ENCODE measurements at places on chromosomes 2 and 18. TPM values are rescaled to one million over a fixed set of nuclear protein-coding genes. Genes with fewer than 3 reads are reported as not detected.

DNA sequence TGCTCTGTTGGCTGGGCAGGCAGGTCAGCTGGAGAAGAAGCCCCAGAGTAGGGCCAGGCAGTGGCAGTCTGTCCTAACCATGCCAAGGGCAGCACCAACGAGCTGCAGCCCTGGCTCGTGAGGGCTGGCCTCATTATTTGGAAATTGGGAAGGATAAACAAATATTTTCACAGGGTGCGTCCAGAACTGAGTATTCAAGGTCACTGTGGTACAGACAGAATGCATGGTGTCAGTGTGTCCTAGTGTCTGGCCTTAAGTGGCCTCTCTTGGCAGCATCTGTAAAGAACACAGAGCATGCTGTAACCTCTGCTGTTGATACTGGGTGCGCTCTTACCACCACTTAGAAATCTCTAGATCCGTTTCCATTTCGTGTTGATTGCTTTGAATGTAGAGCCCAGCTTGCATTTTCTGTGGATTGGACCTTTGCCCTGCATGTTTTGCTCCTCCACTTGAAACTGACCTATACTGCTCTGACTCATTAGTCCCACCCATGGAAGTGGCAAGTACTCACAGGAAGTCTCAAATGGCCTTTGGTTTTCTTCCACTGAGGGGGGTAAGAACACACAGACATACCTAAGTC is 88.2 kb downstream of the GREB1L start:
- no peaks in the 10 kb centered on the region for H3K27me3 ChIP-seq
- H3K27ac ChIP-seq = no peak overlapping the region
- H3K4me3 ChIP-seq = no peak overlapping the region
- DNase-seq = no peak
- no peaks in the 10 kb centered on the region for H3K4me1 ChIP-seq
- H3K36me3 ChIP-seq = no peaks in the 10 kb centered on the region

DNA sequence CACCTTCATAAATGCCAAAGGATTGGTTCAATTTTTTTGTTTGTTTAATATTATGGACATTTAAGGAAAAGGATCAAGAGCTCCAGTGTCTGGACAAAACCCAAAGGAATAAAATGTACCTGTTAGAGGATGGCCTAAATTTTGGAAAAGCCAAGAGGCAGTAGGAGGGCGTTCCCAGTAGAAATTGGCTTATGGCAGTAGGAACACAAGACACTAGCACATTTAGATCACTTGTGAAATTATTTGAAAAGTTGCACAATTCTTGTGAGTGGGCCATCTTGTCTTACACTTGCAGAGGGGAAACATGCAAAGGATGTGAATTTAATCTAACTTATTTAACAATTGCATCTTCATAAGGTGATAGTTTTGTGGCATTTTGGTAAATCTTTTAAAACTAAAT is 3.2 kb downstream of the BZW1 start:
- H3K4me1 ChIP-seq = peaks cover 12% of the 10 kb centered on the region
- peaks cover 12% of the 10 kb centered on the region for H3K27me3 ChIP-seq
- DNase-seq = no peak
- peaks cover 4% of the 10 kb centered on the region for H3K36me3 ChIP-seq
- H3K4me3 ChIP-seq = no peak overlapping the region
- no peak overlapping the region for H3K27ac ChIP-seq

DNA sequence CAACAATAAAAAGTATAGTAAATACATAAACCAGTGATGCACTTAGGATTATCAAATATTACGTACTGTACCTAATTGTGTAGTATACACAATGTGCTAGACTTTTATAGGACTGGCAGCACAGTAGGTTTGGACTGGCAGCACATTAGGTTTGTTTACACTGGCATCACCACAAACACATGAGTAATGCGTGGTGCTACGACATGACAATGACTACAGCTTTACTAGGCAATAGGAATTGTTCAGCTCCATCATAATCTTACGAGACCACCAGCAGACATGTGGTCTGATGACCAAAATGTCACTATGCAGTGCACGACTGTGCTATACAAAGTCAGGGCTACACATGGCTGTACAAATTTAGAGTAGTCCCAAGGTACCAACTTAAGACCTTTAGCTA is 2.3 kb downstream of the MBOAT2 start:
- DNase-seq = no peak
- no peaks in the 10 kb centered on the region for H3K36me3 ChIP-seq
- H3K4me3 ChIP-seq = peak overlapping the region; percentile 48

- peak; percentile 78 for DNase-seq
- no peaks in the 10 kb centered on the region for H3K36me3 ChIP-seq
- H3K27me3 ChIP-seq = peaks cover 8% of the 10 kb centered on the region
- peak overlapping the region; percentile 64 for H3K4me3 ChIP-seq
- H3K27ac ChIP-seq = peak overlapping the region; percentile 96
- peaks cover 58% of the 10 kb centered on the region for H3K4me1 ChIP-seq
Observed at GRCh38 chr2:239299218-239299939, 101.4 kb downstream of the HDAC4 start.

- no peak overlapping the region for H3K4me3 ChIP-seq
- H3K27me3 ChIP-seq = peaks cover 5% of the 10 kb centered on the region
- H3K36me3 ChIP-seq = no peaks in the 10 kb centered on the region
- DNase-seq = no peak
- H3K27ac ChIP-seq = no peak overlapping the region
- no peaks in the 10 kb centered on the region for H3K4me1 ChIP-seq
Observed at GRCh38 chr18:53322163-53322562, 902.3 kb downstream of the MBD2 start.

DNA sequence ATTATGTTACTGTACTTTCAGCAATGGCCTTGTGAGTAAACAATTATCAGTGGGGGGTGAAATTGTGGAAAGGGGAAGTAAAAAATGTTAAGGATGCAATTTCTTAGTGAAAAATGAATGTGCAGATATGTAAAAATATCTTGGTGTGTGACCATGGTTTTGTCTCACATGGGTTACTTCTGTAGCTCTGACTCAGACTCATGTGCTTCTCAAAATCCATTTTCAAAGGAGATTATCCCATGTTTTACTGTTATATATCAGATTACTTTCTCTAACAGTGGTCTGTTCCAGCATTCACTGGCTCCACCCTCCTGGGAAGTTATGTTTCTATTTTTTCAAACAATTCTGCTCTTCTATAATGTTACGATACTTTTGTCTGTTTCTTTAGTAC is 298.2 kb upstream of the COL3A1 start:
- H3K36me3 ChIP-seq = no peaks in the 10 kb centered on the region
- no peak overlapping the region for H3K4me3 ChIP-seq
- H3K27me3 ChIP-seq = no peaks in the 10 kb centered on the region
- H3K4me1 ChIP-seq = no peaks in the 10 kb centered on the region
- no peak for DNase-seq
- no peak overlapping the region for H3K27ac ChIP-seq

DNA sequence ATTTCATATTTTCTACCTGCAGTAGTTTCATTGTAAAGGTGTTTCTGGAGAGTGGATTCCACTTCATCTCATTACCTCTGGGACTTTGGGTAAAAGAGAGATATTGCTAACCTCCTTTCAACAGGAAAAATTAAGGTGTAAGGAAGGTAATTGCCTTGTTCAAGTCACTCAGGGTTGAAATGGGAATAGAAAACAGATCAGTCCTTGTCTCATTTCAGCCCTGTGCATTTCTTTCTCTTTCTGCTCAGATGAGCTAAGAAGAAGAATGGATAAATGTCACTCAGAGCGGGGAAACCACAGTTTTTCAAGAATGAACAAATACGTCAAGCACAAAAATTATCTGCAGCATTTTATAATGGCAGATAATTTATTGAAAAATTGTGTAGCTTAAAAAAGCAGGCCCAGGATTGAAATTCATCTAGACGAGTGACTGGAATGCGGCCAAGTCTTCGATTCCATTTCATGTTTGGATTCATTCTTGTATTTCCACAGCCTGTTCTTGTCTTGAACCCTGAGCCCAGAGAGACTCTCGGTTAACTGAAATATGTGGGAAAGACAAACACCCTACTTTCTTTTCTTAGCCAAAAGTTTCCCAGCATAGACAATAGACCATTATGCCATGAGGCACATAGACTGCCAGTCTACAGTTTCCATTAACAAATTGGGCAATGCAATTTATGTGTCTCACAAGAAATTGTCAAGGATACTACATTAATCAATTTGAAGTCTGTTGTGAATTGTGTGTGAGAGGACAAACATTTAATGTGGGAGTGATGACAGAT is 107.9 kb downstream of the POLE4 start:
- DNase-seq = no peak
- no peak overlapping the region for H3K27ac ChIP-seq
- H3K4me3 ChIP-seq = no peak overlapping the region
- no peaks in the 10 kb centered on the region for H3K36me3 ChIP-seq
- peaks cover 5% of the 10 kb centered on the region for H3K4me1 ChIP-seq

DNA sequence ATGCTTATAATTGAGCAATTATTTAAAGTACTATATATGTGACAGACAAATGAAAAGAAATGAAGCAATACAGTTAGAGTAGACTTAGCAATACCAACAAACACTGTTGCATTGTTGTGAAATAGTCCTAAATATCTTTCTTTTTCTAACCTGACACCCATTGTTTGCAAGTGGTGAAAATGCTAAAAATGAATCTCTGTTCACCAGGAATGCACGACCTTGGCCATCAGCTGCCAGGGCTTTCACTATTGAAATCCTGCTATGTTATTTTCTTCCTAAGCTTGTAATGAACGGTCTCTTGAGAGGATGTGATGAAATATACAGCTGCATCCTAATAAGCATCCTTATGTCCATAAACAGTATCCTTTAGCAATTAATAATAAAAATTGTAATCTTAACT is 136.2 kb upstream of the MGAT5 start:
- no peak for DNase-seq
- H3K36me3 ChIP-seq = no peaks in the 10 kb centered on the region
- H3K27ac ChIP-seq = no peak overlapping the region
- no peak overlapping the region for H3K4me3 ChIP-seq
- H3K27me3 ChIP-seq = peaks cover 10% of the 10 kb centered on the region

Gene IL1RL1
- not detected for total RNA-seq

Gene GCKR
- 0.61 TPM for total RNA-seq

Gene ONECUT2
- total RNA-seq = 230 TPM
